ENCODE measurements at places on chromosomes 2 and 18.
A peak's percentile ranks its signal among the peaks of the same experiment; 100 is the strongest.

- DNase-seq: no peak
These were observed 27.4 kb upstream of the CATIP start for GRCh38 chr2:218329027-218329825.

DNA sequence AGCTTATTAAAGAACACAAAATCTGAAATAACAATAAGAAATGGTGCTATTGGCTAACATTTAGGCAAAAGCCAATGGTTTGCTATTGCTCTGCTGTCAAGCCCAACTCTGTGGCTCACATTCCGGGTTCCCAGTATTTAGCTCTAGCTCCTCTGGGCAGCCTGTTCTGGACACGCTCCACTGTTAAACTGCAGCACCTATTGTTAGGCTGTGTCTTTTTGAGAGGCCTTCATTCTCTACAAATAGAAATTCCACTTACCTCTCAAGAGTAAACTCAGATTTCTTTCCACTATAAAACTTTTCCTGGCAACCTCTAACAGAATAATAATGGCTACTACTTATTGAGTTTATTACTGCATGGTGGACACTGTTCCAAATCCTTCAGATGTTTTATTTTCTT is 3.7 kb upstream of the KLHL14 start:
- no peak for DNase-seq

GRCh38 chr2:33510586-33510968 is 34.1 kb downstream of the RASGRP3 start:
- no peak for DNase-seq

DNA sequence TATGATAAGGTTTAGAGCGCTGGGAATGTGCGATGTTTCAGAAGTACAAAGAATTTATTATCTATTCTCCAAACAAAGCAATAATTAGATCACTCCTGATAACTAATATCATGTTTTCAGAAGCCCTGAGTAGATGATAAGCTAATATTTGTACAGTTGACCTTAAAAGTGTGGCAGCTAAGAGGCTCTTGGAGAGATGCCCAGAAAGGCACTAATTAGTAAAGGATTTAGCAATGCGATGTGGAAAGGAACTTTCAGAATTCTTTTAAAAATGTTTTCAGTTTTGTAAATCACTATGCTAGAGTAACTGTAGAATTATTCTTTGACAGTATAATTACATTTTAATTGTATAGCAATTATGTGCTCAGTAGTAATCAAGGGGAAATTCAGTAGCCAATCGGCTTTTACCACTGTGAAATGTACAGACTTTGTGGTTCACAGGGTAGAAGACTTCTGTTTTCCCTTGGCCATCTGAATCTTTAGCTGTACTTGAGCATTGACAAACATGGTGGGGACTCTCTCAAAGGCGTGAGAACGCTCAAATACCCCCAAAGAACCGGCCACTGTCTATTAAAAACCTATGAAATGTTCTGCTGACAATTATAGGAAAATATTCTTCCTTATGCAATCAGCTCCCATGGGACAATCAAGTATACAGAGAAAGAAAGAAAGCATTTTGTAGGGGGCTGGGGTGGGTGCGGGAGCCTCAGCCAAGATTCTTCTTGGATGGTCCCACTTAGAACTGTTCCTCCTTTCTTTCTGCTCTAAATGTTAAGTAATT is 262.8 kb upstream of the AGAP1 start:
- no peak for DNase-seq

DNA sequence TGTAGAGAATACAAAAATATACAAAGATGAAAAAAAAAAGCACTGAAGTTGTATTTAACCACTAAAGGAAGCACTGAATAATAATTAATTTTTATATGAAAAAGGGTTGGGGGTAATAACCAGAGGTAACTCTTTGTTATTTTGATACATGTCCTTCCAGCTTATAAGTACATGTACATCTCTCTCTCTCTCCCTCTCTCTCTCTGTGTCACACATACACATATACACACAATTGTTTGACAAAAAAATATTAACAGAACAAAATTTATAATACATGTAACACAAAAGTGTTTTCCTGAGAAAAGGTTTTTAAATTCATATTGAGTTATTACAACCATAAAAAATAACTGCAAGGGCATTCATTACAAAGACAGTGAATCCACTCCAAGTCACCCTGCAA is 4.6 kb downstream of the WIPF1 start:
- no peak for DNase-seq

DNA sequence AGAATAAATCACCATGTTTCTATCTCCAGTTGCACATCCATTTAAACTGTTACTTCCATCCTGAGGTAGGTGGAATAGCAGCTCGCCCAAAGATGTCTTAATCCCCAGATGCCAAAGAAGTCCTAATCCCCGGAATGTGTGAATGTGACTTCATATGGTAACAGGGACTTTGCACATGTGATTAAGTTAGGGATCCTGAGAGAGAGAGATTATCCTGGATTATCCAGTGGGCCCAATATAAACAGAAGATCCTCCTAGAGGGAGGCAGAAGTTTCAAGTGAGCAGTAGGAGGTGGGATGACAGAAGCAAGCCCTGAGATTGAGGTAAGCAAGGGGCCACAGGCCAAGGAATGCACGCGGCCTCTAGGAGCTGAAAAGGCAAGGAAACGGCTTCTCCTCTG is 19.8 kb downstream of the CREG2 start:
- no peak for DNase-seq

- DNase-seq: no peak
These were observed 15.6 kb upstream of the NFATC1 start for GRCh38 chr18:79379931-79380815.

GRCh38 chr2:128640166-128640844 is 321.6 kb upstream of the HS6ST1 start:
- no peak for DNase-seq

GRCh38 chr2:172972005-172972619 is 103.5 kb upstream of the MAP3K20 start:
- peak; percentile 12 for DNase-seq

DNA sequence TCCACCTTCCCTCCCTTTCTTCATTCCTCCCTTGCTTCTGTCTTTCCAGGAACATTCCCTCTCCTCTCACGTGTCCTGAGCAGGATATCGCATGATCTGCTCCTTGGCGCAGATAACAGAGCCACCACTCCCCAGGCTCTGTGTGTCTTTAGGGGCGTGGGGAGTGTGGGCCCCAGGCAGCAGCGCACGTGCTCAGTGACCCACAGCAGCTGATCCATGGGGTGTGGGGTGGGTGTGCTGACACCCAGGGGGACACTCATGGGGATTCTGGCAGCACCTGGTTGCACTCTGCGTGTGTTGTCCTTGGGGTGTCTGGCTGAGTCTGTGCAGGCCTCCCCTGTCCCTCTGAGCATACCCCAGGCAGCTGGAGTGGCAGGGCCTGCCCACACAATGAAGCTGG is 9.9 kb upstream of the FOSL2 start:
- no peak for DNase-seq

DNA sequence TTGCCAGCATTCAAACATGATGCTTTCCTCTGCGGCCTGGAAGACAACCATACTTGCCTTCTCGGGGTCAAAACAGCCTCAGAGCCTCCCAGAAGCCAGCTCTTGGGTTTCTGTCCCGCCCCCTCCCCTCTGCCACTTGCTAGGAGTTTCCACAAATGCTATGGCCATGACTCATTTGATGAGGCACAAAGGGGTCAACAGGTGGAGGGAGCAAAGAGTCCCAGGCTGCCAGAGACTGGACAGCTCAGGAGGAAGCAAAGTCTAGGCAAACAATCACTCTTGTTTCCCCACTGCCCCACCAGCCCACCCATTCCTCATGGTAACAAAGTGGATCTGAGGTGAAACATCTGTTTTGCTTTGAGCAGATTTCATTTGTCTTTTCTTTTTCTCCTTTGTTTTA is 551.1 kb downstream of the TNS1 start:
- no peak for DNase-seq

- DNase-seq: no peak
These were observed 23.4 kb downstream of the DAPL1 start for GRCh38 chr2:158818511-158818910.

DNA sequence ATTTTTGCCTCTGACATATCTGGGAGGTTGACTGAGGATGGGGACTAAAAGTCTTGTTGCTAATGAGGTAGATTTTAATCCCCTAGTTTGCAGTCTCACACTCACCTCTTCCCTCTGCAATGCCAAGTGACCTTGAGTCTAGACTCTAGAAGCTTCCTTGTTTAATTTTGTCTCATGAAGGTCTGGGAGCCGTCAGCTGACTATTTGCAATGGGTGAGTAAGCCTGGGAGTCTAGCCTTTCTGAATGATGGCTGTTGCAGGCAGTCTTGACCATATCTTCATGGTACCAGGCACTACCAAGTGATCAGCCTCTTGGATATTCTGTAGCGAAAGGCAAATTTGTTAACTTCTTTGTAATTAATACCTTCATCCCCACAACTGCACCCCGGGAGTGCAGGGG is 61.2 kb downstream of the ARHGAP15 start:
- DNase-seq: no peak

DNA sequence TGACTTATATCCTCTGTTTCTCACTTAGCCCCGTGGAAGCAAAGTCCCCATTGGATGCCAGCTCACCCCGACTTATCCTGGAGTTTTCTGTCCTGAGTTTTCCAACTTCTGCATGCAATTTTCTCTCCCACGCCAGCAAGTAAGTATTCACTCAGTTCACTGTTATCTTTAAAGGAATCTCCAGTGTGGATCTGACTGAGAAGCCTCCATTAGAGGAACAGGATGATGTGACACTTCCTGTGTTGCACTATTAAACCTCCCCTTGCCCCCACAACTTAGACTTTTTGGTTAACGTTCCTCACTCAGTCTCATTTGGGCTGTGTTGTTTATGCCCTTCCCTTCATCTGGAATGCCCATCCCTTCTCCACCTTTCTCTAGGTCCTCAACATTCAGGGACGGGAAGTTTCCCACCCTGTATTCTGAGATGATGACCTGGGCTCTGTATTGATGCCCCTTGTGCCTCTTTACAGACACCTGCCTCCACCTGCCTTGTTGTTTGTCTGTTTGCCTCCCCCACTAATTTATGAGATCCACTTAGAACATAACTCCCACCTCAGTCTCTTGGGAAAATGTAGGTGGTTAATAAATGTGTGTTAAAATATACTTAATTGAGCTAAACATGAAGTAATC is 536.1 kb upstream of the RAB6C start:
- no peak for DNase-seq

GRCh38 chr18:11407940-11408339 is 201.5 kb upstream of the SLC35G4 start:
- no peak for DNase-seq

- no peak for DNase-seq
These were observed 15.1 kb downstream of the SERTAD2 start for GRCh38 chr2:64638502-64639120.

GRCh38 chr2:181643151-181643550 is 13.8 kb downstream of the CERKL start:
- no peak for DNase-seq

- no peak for DNase-seq
These were observed 983.7 kb downstream of the SUCLG1 start for GRCh38 chr2:83475371-83475770.

- no peak for DNase-seq
These were observed 95.3 kb downstream of the TMEM247 start for GRCh38 chr2:46574457-46575355.

DNA sequence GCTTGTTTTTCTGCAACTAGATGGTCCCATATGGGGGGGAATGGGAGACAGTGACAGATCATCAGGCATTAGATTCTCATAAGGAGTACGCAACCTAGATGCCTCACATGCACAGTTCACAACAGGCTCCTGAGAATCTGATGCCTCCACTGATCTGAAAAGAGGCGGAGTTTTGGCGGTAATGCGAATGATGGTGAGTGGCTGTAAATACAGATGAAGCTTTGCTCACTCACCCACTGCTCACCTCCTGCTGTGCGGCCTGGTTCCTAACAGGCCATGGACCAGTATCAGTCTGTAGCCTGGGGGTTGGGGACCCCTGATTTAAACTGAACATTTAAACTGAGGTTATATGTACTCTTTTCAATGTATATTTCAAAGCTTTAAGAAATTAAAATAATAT is 40.7 kb downstream of the SOS1 start:
- DNase-seq: no peak

GRCh38 chr2:219278655-219279150 is 463 bp upstream of the DNAJB2 start:
- DNase-seq: no peak

DNA sequence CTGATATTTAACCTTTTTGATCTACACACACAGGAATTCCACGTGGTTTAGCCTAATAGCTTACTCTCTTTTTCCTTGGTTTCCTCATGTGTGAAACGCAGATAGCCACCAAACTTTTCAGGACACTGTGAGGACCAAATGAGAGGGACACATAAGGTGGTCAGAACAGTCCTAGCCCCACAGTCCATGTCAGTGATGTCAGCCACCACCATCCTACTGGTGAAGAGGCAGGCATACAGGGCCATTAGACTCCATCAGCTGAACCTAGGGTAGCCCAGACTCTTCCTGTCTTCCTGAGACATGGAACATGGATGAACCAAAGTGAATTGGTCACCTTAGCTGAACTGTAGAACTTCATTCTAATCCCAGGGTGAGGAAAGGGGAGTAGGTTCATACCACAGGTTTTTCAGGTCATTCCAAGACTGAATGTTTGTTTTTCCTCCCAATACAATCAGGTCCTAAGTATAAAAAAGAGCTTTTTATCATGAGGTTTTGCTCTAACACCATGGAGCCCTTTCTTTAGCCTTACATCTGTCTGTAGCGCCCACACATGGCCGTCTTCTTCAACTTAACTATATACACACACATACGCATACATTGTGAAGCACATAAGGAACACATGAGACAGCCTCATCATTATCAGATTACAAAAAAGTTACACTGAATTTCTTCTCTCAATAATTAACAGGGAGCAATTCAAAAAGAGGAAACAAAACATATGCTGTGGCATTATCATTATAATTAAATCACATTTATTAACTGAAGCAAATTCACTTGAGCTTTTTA is 18.5 kb upstream of the NFE2L2 start:
- no peak for DNase-seq

DNA sequence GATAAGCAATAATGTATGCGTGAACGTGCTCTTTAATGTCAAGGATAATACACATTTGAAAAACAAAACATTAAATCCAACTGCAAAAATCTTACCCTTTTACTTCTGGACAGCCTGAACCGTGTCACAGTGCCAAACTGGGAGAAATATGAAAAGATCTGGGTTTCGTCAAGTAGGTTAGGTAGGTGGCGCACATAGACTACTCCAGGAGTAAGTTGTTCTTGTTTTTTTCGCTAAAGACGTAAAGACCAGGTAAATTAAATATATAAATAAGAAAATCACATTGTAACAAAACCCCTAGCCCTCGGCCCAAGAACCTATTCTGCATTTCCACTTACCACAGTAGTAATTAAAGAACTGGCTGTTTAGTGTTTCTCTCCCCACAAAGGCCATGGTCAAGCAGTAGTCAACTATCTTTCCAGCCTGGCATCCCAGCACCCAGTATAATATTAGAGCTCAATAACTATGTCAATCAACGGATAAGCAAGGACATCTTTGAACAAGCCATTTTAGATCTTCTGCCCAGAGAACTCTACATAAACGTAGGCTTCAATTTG is 1.1 kb downstream of the NIFK start:
- DNase-seq: no peak

- no peak for DNase-seq
These were observed 18.3 kb downstream of the ZNF892 start for GRCh38 chr2:95225658-95226057.

- DNase-seq: no peak
These were observed 5.1 kb downstream of the CHPF start for GRCh38 chr2:219538504-219538951.

GRCh38 chr2:137420744-137421143 is 543.5 kb upstream of the HNMT start:
- DNase-seq: no peak

Measured in stimulated activated CD4-positive, alpha-beta T cell treated with anti-CD3 and anti-CD28 coated beads, TNF-alpha, amount 100 ng/mL, for 1 hour (primary cell).